Stimulated activated CD8-positive, alpha-beta memory T cell treated with anti-CD3 and anti-CD28 coated beads, Interleukin-12 subunit alpha, Interleukin-12 subunit beta, amount 100 ng/mL, for 4 hours (primary cell): ENCODE measurements at places on chromosomes 16 and 17.

- DNase-seq, result no peak
Measured at GRCh38 chr17:77846531-77847085, 111.9 kb upstream of the TNRC6C start.

DNA sequence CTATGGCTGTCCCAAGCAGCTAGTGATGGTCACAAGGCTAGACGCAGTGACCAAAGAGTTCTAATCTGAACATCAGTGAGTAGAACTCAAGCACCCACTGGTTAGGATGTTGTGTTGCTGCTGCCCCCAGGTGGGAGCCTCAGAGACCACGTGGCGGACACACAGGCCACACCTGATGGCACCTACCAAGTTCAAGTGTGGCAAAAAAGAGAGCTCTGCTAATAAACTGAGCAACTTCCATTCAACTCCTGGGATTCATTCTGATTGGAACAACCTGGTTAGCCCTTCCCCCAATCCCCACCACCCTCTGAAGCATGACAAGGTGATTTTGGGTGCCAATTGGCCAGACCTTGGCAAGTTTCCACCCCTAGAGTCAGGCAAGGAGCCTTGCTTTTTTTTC, 3.5 kb upstream of the LCMT1 start:
- DNase-seq, result no peak

DNA sequence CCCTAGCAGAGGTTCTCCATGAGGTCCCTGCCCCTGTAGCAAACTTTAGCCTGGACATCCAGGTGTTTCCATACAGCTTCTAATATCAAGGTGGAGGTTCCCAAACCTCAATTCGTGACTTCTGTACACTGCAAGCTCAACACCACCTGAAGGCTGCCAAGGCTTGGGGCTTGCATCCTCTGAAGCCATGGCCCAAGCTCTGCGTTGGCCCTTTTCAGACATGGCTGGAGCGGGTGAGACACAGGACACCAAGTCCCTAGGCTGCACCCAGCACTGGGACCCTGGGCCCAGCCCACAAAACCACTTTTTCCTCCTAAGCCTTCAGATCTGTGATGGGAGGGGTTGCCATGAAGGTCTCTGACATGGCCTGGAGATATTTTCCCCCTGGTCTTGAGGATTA, 1292.0 kb downstream of the CDH8 start:
- no peak for DNase-seq

GRCh38 chr16:56373003-56373402, 52.3 kb downstream of the AMFR start:
- DNase-seq, result no peak

GRCh38 chr16:79509211-79509631, 91.3 kb downstream of the MAF start:
- no peak for DNase-seq

DNA sequence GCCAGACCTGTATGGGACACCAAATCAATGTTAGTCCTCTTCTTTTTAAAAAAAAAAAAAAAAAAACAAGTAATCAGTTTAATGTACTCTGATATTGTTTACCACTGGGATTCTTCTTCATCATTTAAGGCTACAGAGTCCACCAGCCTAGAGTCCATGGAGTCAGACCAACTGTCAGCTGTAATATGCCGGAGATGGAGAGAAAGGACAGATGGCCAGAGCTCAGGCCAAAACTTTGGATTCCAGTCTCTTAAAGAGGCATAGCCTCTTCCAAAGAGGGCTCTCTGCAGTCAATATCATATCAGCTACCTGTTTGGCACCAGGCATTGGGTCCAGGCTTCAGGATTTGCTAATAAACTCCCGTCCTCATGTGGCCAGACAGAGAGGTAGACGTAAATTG, 469.6 kb upstream of the HSBP1 start:
- no peak for DNase-seq

DNA sequence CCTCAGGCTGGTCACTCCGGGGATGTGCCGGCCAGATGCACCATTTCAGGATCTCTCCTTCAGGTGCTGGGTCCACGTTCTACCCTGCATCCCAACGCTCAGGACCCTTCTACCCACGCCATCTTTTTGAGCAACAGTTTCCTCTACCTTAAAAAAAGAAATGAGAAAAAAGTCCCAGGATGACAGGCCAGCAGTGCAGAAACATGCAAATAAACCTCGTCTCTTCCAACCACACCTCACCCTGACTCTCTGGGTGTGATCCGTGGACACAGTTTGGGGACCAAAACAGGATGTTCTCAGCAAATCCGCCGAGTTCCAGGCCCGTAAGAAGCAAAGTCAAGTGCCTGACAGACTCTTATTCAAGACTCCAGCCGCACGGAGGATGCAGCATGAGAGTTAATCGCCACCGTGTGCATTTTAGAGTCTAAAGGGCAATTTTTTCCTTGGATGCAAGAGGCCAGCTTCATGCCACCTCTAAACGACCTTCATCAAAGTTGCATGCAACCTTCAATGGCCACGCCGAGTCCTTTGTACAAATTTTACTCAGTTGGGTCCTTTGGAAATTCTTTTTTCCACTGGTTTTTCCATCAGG, 99.6 kb downstream of the ZFHX3 start:
- no peak for DNase-seq

DNA sequence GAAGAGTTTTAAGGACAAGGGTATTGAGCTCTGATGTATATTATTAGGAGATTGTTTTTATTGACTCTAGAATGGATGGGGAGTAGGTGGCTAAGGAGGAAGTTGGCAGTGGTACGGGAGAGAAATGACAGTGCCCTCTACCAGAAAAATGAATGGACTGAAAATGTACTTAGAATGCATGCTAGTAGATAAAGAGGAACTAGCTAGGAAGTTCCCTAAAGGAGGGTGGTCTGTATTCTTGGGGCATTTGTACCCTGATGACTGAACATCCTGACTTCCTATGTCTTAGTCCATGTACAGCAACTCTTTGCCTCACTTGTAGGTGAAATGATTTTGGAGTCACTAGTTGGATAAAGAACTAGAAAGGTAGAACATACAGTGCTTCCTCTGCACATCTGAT, 581.5 kb upstream of the RBFOX1 start:
- no peak for DNase-seq

DNA sequence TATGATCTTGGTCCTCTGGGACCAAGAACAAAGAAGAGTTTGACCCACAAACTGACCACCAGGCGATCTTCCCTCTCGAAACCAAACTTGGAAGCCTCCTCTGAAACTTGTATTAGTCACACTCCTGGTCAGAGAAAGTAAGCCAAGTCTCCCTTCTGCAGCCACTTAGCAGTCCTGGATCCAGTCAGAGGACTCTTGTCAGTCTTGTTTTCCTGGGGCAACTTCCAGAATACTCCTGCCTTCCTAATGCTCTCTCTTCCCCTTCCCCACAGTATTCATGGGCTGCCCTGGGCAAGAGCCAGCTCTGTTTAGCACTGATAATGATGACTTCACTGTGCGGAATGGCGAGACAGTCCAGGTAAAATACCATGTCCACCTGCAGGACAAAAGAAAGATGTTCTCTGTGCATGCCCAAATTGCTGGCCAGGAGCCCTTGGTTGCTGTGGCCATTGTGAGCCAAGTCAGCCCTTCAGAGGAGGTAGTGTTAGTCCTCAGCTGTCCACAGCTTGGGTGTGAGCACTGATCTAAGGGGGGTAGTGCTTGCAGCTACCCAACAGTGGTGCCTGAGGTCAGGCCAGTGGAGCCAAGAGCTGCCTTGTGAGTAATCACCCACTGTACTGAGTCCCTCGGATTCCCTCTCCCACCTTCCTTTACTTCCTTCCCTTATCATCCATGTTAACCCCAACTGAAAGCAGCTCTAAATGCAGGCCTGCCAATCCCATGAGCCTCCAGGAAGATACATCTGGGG, 31.2 kb downstream of the CDH3 start:
- DNase-seq, result no peak

GRCh38 chr17:65183736-65184135, 46.6 kb downstream of the RGS9 start:
- DNase-seq, result no peak

GRCh38 chr17:64685705-64686104, 23.6 kb upstream of the SMURF2 start:
- no peak for DNase-seq

DNA sequence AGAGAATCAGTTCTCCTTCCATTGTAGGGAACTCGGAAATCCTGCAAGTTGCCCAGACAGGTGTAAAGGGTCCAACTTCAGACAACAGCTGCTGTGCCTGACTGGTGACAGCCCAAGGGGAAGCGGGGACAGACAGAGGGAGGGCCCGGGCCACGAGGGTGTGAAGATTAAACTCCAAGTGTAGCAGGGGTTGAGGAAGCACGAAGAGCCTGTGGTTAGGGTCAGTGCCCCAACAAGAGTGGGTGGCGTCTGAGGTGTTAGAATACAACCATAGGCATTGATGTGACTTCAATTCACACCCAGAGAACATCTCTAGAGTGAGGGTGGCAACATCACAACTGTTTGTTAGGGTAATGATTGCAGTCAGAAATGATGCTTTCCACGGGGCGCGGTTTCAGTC, 39.1 kb downstream of the ASPA start:
- DNase-seq, result no peak

GRCh38 chr17:80984749-80985148, 6.9 kb upstream of the CHMP6 start:
- DNase-seq, result no peak

- no peak for DNase-seq
Measured at GRCh38 chr16:21953541-21953902, 361 bp downstream of the UQCRC2 start.

DNA sequence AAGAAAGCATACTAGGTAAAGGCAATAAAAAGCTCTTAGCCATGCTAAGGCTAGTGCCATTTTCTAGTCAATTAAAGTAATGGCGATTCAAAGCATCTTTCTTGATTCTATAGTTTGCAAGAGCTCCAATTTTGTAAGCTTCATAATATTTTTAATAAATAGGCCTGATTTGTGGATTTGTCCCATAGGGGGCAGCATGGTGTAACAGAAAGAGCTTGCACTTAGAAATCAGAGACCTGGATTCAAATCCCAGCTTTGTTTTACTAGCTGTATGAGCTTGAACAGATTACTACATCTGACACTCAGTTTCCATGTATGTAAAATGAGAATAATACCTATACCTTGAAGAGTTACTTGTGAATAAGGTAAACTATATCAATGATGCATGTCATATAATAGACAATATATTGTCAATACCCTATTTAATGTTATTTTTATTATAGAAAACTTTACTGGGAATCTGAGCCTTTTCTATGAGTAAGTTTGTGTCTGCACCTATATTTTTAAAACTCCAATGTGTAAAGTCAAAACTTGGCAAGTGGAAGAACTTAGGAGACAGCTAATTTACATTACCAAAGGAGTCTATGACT, 93.6 kb upstream of the NOG start:
- DNase-seq, result no peak

DNA sequence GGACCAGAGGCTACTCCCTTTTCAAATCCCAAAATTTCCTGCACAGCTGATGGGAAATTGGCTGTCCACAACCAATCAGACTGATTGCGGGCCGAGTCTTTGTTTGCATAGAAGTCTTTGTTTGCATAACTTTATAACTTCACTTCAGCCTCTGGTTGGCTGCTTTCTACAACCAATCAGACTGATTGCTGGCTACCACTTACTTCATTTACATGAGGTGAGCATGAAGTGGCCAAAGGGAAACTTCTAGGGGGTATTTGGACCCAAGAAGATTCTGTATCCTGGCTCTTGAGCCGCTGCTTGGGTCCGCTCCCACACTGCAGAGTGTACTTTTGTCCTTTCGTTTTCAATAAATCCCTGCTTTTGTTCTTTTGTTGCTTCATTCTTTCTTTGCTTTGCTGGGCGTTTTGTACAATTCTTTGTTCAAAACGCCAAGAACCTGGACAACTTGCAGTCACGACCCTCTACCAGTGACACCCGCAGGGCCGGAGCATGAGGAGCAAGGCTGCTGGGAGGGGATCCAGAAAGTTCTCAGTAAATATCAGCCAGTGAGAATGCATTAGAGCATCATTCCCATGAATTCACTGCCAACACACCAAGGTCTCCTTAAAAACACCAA, 67.5 kb downstream of the IQCK start:
- DNase-seq, result no peak

DNA sequence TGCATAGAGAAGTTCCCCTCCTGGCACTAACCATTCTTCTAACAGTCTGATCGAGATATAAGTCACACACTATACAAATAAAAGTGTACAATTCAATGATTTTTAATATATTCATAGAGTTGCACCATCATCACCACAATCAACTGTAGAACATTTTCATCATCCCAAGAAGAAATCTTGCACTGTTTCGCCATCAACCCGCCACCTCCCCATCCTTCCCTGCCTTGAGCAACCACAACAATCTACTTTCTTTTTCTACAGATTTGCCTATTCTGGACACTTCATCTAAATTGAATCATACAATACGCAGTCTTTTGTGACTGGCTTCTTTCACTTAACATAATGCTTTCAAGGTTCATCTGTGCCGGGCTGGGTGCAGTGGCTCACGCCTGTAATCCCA, 33.0 kb upstream of the GUCY2D start:
- no peak for DNase-seq

DNA sequence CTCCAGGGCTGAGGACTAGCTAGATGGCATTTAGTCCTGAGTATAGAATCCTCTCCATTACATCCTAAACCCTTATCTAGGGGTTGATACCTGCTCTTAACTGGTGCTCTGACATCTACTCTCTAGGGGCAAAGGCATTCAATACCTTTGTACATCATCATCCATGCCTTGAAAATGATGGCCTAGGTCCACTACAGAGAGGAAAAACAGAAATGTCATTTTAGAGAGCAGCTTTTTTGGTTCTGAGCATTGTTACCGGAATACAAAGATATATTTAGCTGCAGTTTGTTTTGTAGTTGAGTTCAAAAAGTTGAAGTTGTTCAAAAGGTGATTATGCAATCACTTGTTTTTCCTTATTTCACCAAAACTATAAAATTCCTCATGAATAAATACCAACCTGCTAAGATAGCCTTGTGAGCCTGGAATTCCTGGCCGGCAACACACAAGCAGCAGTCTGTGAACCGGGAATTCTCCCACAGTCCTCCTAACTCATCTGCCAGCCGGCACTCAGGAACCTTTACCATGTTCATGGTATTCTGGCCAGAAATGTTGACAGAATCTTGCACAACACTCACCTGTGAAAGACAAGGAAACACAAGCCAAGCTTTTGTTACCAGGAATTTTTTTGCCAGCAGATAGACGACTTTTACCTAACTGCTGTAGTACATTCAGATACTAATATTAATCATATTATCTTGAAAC, 35.4 kb downstream of the NXPH3 start:
- DNase-seq, result no peak

GRCh38 chr16:84759061-84759460, 59.3 kb downstream of the USP10 start:
- no peak for DNase-seq

- no peak for DNase-seq
Measured at GRCh38 chr17:45405250-45406086, 27.2 kb downstream of the ARHGAP27 start.
